ENCODE measurements at places on chromosomes 13 and 19. TPM values are rescaled to one million over a fixed set of nuclear protein-coding genes. Genes with fewer than 3 reads are reported as not detected.

GRCh38 chr19:7294558-7295212 is 471 bp upstream of the INSR start:
- DNase-seq: peak; percentile 71

DNA sequence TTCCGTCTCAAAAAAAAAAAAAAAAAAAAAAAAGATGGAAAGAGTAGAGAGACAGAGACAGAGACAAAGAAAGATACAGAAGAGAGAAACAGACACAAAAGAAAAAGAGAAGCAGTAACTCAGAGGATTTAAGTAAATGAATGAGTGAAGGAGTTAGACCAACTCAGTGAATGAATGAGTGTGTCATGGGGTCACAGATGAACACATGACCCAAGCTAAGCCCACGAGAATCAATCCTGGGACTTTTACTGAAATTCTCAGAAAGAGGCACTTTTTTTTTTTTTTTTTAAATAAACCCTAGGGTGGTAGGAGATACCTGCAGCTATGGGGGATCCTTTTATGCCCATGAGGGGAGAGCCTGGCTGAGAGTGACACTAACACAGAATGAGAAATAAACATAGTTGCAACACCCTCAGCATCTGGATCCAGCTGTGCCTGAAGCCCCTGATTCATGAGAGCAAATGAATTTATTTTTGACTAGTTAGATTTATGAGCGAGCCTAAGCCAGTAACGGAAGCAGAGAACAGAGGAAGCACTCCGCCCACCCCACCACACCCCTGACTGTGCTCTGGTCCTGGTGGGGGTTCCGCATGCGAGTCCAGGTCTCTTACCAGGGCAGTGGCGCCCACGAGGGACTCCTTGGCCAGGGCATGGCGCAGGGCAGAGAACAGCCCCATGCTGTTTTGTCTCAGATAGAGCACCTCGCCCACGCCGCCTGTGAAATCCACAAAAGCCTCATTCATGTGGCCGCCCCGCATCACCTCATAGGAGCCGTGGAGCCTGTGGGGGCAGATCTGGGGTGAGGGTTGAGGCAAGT is 4.6 kb downstream of the CAPN12 start:
- DNase-seq: peak; percentile 36

DNA sequence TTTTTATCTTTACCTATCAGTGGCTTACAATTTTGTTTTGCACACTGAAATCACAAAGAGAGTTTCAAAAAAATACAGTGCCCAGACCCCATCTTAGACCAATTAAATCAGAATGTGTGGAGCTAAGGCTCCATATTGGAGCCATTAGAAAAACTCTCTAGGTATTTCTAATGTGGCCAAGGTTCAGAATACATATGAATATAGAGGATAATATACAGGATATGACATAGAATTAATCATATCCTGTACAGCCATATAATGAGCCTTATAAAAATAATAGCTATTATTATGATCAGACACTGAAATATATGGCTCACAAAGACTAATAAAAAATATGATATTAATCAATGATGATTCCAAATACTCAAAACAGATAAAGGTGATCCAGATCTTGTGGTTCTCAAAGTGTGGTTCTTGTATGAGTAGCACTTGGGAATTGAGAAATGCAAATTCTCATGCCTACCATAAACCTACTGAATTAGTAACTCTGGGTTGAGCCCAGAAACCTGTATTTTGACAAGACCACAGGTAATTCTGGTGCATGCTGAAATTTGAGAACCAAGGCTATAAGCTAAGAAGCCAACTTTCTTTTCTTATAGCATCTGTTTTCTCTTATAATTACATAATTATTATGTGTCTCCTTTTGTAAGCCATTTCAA is 408.0 kb downstream of the DIAPH3 start:
- DNase-seq: no peak

DNA sequence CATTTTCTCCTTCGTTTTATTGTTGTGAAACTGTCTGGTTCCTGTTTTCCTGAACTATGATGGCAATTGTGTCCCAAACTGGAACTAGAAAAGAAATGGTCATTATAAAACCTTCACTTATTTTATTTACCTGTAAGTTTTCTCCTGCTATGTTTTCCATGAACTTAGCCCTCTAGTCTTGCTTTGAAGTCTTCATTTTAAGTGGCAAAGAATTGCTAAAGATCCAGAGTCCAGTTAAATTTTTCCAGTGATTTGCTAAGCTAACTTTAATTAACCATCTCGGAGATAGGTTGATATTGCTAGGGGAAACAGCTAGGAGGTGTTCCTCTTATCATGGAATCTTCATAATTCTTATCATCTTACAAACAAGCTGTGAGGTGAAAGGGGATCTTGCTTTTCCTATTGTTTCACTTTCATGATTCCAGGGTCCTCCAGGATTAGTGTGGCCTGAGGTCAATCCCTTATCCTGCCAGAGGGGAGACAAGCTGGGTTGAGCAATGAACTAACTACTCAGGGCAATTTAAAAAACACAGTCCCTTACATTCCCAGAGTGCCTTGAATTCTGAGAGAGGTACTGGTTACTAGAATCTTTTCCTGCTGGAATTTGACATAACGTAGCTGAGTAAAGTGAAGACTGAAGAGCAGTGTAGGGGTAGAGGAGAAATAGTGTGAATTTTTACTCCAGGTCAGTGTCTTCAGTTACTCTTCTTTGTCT is 112.5 kb downstream of the ESD start:
- no peak for DNase-seq

- no peak for DNase-seq
Measured at GRCh38 chr19:58335630-58336029, 8.8 kb downstream of the ZSCAN22 start.

DNA sequence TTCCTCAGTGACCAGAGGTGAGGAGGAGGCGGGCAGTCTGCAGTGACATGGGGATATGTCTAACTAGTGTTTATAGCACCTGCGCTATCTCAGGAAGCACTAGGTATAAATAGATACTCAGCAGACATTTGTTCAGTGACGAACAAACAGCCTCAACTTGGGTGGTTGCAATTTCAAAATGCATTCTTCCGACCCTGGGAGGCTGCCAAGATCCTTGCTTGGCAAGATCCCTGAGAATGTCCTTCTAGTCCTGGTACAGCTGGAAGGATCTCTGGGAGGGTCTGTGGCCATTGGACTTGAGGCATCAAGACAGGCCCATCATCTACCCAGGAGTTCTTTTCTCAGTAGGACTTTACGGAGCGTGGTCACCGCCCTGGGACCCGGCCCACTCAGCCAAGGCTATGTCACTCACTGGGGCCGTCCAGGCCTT is 299.5 kb downstream of the ZNF536 start:
- DNase-seq: no peak

- no peak for DNase-seq
Measured at GRCh38 chr19:43664018-43664417, 6.0 kb downstream of the PLAUR start.

DNA sequence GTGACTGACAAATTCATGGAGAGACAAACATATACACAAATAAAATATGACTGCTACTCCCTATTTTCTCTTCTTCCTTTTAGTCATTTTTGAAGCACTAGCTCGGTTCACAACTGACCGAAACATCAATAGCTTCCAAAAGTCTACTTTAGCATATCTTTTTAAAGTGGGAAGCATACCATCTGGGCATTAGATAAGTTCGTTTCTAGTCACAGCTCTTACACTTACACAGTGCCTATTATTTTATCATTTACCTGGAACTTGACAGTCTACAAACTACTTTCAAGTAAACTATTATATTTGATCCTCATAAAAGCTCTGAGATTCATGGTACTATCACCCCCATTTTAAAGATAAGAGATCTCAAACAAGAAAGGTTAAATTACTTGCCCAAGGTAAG is 458.5 kb downstream of the LMO7 start:
- DNase-seq: no peak

- no peak for DNase-seq
Measured at GRCh38 chr13:39401046-39401705, 201.8 kb downstream of the LHFPL6 start.

The GIPR gene
- 21.7 TPM for total RNA-seq

- no peak for DNase-seq
Measured at GRCh38 chr13:94312511-94313216, 166.8 kb downstream of the DCT start.

DNA sequence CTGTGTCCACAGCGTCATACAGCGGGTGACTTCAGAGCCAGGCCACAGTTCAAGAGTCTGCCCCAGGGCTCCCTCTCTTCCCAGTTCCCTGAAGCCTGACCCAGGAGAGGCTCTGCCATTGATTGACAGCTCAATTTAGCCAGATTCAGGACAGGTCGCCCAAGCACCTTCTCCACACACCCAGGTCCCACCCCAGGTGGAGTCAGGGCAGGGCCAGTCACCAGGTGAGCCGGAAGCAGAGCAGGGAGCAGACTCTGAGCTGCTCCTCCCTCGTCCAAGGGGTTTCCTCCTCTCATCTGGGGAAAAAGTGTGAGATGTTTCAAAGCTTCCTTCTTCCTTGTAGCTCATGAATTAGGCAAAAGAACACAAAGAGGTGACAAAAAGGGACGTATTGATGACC is 5.6 kb downstream of the CEACAM7 start:
- DNase-seq: no peak

DNA sequence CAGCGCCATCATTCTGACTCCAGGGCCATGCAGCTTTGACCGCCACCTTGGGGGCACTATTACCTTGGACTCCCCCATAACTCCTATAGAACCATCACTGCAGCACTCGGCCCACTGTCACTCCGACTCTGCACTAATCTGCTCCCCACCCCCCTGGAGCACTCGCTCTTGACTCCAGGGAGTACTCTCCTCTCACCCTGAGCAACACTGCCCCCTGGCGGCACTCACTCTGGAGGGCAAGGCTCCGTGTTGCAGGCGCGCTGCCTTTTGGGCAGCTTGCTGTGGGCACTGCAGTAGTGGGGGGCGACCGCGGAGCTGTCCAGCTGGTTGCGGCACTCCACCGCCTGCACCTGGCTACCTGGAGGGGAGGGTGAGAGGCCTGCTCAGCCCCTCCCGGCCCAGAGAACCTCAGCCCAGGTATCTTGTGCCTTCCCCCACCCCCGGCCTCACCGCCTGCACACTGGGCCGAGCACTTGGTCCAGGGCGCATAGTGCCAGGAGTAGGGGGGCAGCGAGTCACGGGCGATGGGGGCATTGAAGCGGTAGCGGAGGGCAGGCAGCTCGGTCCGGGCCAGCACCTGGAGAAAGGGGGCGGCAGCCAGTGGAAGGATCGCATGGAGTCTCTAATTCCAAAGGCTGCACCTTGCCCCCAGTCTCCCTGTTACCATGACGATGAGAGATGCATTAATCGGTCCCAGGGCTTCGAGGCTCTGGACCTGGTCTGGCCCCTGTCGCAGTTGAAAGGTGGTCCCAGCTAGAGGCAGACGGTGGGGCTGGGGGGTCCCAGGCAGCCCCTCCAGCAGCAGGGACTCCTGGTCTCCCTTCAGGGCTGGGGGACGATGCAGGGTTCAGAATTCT is 8.9 kb upstream of the MYO1F start:
- peak; percentile 83 for DNase-seq

The ZNF470 gene
- not detected for total RNA-seq

The LCP1 gene
- 163 TPM for total RNA-seq

The CBARP gene
- total RNA-seq: 6.6 TPM

The ZNF699 gene
- 4.1 TPM for total RNA-seq

DNA sequence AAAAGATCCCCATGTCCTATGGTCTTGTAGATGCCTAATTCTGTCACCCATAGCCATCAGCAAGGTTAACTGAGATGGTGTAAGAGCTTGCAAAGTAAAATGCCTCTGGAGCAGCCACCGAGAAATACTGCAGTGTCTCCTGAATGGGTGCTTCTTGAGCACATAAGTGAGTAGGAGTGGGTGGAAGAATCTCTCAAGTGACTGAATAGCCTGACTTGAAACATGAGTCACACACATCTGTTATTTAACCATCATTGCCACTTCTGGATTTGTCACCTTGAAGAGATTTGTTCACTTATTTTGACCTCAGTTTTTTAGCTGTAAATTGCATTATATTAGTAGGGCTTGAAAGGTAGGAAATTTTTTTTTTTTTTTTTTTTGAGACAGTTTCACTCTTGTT is 2.3 kb downstream of the ZNF714 start:
- peak; percentile 39 for DNase-seq

- no peak for DNase-seq
Measured at GRCh38 chr19:44985445-44985844, 15.8 kb upstream of the RELB start.

- DNase-seq: no peak
Measured at GRCh38 chr13:109331011-109331433, 455.4 kb downstream of the IRS2 start.

The SYCN gene
- 0.36 TPM for total RNA-seq

The NLRP7 gene
- total RNA-seq: not detected

DNA sequence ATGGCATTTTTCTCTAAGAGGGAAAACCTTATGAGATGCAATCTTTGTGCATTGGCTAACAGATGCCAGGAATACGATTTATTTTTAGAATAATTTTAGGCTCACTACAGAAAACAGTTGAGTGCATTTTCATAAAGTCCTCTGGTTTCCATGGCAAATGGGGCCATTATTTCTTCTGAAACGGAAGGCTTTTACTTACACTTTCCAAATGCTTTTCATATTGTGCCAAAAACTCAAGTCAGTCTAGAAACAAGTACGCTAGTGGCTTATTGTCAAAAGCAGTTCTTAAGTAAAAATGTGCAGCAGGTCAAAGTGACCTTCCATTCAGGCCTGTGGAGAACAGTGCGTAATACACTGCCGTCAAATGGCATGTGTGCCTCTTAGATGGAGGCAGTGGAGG is 628.7 kb downstream of the EFNB2 start:
- DNase-seq: no peak

DNA sequence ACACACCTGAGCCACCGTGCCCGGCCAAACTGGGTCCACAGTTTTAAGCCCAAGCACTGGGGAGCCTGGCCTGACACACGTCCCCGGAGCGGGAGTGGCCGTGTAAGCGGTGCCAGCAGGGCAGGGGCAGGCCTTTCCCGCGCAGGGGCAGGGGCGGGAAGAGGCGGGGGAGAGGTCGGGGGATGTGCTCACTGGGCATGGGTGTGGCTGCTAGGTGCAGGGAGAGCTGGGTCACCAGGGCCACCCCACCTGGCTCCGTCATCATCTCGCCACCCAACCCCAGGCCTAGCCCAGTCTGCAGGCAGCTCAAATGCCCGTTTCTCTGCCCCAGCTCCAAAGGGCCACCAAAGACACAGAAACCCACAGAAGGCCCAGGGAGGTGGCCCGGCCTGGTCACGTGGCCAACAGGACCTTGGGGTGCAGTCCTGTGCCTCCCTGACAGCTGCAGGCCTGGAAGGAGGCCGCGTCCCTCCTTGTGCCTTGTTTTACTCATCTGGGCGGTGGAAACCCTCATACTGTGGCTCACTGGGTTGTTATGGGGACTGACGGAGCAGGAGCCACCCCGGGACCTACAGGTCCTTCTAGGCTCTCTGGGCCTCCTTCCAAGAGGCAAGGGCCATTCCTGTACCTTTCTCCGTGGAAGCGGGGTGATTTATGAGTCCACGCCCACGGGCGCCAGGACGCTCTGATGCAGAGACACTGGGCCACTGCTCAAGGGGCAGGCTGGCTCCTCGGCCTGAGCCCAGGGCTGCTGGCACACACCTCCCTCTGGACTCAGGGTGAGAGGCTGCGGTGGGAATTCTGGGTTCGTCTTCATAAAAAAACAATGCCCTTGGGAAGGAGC is 27.7 kb downstream of the MAP2K2 start:
- DNase-seq: no peak

GRCh38 chr19:13744174-13744573 is 20.1 kb upstream of the MRI1 start:
- no peak for DNase-seq
